ENCODE measurements at places on chromosomes 1 and 21.

- peak; percentile 70 for DNase-seq
Measured at GRCh38 chr1:155938220-155938627, 3.2 kb upstream of the RXFP4 start.

- peak; percentile 51 for DNase-seq
Measured at GRCh38 chr1:174007851-174008250, 14.3 kb downstream of the RC3H1 start.

DNA sequence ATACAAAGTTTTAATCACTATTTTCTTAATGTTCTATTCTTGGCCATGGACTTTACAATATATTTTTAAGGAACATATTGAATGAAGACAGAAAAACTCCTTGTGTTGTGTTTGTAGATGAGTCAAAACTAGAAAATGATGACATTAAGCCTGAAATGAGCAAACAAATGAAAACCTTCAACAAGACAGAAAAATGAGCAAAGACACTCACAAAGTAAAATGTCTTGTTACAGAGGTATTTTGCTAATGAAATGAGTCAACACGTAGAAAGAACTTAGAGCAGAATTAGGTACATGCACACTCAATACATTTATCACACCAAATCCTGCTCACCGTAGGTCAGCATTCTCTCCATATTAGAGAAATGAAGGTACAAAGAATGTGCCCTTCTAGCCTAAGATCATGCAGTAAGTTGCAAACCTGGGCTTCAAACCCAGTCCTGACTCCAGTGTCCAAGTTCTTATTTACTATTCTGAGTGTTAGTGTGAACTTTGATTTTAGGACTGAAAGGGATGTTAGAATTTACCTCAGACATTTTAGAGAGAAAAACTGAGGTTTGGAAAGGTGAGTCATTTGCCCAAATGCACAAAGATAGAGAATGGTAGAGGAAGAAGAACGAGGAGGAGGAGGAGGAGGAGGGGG, 133.9 kb upstream of the SGIP1 start:
- DNase-seq, result no peak

DNA sequence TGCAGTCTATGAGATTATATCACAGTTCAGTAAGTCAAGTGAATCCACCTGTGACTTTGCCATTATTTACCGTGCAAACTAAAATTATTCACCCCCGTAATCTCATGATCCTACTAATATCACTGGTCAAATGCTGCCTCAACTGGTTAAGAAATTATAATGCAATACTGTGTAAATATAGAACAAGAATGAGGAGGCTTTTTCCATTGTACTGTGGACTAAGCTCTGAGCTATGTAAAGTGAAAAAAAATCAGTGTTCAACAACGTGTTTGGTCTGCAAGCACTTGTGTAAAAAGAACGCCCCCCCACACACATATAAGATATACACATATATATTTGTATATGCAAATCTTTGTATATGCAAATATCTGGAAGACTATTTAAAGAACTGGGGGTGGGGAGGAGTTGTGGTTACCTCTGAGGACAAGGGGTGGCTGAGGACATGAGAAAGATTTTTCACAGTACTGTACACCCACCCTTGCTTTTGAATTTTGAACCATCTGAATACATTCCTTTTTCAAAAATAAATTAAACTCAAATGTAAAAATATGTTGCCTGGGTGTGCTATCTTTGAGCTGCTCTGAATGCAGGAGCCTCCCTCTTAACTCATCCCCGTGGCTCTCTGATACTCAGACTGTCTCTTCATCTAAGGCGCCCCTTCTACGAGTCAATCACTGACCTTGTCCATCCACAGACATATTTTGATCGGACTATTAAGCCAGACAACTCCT, 57.0 kb downstream of the PTP4A2 start:
- no peak for DNase-seq

DNA sequence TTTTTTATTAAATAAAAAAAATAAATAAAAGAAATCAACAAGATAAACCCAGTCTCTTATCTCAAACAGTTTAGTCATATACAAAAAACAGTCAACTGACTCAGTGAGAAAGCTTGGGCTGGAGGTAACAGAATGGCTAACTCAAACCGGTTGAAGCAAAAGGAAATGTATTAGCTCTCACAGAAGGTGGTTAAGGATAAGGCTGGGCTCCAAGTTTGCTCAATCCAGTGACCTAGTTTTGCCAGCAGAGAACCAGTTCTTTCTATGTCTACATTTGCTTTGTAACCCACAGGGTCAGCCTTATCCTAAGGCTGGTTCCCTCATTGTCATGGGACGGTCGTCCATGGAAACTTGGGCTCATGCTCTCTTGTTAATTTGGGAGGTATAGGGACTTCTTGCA, 144.5 kb upstream of the L1TD1 start:
- DNase-seq, result no peak

GRCh38 chr1:12014141-12014991, 4.9 kb upstream of the MIIP start:
- peak; percentile 88 for DNase-seq

- DNase-seq, result no peak
Measured at GRCh38 chr1:198498881-198499280, 41.6 kb downstream of the ATP6V1G3 start.

GRCh38 chr1:163401211-163401610, 79.5 kb downstream of the NUF2 start:
- DNase-seq, result no peak

DNA sequence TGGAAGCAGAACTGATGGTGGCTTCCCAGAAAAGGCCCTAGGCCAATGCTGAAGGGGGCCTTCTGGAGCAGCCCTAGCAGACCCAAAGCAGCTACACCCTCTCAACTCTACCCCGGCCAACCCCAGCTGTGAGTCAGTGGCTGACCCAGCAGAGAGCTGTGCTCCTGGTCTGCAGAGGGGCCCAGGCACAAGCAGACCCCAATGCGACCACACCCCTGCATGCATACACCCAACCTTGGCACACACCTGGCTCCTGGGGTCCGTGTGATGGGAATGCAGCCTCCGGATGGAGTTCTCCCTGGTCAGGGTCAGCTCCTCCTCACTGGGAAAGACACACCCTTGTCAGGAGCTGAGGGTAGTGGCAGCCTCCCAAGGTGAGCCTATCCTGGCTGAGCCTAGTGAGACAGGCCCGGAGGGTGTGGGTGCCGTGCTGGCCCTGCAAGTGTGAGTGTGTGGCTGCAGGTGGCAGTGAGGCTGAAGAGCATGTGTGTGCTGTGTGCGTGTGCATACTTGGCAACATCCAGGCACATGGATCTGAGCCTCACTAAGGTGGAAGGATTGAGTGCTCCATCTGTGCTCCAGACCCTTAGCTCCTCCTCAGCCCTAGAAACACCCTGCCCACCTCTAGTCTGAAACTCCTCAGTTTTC, 3.9 kb upstream of the ARHGAP30 start:
- no peak for DNase-seq

- DNase-seq, result no peak
Measured at GRCh38 chr21:41584603-41585176, 76.7 kb upstream of the TMPRSS2 start.

DNA sequence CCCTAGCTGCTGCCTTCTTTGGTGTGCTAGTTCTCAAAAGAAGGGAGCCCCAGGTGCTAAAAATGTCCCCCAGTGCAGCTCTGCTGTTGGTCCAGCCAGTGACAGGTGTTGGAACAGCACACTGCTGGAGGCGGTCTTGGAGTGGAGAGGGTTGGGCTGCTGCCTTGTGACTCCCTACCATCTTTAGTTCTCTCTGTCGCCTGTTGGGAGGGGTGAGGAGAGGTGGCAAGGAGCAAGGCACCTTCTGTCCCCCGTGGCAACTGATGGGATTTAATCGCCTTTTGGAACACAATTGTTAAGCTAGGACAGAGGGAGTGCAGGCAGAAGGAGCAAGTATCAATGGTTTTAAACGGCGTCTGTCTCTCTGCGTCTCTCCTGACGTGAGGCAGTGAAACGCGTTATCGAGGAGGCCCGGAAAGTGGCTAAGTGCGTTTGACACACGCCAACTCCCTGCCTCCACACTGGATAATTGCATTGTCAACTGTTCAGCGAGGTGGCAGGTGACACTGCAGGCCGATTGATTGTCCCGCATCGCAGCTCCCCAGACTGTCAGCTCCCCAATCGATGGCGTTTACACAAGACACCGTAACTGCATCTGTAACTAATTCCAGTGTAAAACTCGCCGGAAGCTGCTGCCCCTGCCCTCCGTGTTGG, 34.0 kb downstream of the TMEM53 start:
- DNase-seq, result no peak

DNA sequence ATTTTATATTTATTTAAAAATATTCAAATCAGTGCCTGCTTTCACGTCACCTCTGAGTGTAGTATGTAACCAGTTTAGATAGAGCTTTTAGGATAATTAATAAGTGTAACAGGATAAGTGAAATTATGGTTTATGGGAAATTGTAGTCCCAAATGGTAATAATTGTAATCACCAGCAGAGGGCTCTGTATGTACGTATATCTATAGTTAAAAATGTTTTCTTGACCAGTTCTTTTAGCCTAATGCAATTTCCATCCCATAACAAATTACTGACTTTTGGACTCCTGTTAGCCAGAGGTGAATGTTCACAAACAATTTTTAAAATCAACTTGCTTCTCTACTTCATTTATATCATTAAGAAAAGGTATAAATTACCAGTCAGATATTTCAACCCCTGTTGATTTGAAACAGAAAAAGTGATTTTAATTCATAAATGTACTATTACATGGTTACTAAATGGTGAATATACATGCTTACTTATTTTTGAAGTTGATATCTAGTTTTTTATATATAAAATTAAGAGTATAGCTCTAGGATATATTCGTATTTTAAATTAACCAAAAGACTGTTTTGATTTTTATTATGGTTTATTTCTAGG, 25.3 kb downstream of the SLC30A7 start:
- DNase-seq, result peak; percentile 55

DNA sequence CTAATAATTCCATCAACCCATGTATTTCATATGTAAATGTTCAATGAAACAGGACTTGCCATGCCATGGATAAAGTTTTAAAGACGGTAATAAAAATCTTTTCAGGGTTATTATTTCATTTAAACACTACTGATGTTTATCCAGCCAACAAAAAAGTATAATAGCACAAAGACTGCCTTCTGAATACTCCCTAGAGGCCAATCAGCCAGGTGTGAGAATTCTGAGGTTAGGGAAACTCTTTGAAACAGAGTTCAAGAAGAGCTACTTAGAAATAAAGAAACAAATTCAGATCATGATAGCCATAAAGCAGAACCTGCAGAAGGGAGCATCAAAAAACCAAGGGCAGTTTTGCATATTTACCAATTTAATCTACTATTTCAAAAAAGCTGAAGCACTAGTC, 48.7 kb downstream of the AKT3 start:
- DNase-seq, result no peak

DNA sequence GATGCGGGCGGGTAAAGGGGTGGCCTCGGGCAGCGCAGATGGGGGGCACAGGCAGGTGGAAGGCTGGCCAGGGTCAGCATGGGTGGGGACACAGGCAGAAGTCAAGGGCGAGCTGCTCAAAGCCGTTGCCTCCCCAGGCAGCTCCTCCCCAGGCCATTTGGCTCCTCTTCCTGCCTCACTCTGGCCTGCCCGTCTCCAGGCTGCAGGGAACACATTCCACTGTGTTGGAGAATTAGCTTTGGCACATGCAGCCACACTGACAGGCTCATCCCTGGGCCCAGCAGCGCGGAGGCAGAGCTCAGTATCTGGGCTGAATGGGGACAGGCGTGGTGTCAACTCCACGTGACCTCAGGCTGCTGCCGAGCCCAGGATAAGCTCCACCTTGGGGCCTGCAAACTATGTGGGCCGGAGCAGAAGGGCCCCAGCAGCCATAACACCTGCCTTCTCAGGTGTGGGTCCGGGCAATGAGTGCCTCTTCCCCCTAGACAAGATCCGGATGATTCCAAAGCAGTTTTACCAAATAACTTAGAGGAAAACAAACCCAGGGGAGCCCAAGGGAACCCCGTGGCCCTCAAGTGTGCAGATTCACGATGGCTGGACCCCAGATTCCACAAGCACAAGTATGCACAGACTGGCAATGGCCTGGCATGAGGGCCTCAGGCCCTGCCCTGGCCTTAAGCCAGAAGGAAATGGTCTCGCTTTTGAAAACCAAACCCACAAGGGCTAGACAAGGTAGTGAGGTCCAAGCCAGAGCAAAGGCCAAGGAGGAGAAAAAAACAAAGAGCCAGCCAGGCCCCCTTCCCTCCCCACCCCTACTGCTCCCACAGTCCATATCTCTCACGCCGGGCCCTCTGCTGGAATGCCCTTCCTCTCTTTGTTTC, 40.2 kb downstream of the HSPG2 start:
- DNase-seq, result no peak

GRCh38 chr1:237574536-237574935, 316.2 kb downstream of the ZP4 start:
- DNase-seq, result no peak

DNA sequence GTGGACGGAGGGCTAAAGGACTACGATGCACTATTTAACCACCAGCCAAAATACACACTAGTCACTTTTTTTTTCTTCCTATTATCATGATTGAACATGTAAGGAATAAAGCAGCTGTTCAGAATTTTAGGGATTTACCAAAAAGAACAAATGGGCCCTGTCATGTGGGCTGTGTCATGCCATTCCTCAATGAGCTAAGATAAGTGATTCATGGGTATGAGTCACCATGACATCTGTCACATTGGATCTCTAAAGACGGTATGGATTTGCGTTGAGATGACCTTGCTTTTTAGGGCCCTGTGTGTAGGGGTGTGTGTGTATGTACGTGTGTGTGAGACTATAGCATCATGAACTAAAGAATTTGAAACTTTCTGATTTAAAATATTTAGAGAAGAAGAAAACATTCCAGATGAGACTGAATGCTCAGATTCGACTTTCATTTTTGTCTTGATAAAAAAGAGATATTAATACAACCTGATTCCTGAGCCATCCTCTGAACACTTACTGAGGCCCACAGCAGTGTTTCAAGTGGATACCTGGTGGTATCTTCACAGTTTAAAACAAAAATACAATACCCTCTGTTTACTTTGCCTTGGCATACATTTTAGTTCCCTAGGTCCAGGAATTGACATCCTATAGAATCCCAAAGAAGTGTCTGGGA, 246.1 kb upstream of the DUSP10 start:
- DNase-seq, result peak; percentile 59

GRCh38 chr1:172627702-172628101, 31.2 kb upstream of the FASLG start:
- no peak for DNase-seq

DNA sequence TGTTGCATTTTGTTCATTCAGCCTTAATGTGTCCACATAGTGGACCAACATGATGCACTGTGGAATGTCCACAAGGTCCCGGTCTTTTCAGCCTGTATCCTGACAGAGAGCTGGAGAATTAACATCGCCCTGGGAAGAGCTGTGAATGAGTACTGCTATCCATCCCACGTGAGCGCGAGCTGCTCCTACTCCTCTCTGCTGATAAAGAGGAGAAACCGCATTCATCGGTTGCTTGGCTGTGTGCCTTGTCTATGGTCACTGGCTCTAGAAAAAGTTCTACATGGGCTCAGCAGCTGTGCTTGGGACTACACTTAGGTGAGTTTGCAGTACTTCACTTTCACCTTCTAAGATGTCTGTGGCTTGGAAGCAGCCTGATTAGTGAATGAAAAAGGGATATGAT, 31.1 kb upstream of the IGSF5 start:
- no peak for DNase-seq

- DNase-seq, result no peak
Measured at GRCh38 chr1:33282791-33283190, 26.5 kb downstream of the ZNF362 start.

- peak; percentile 81 for DNase-seq
Measured at GRCh38 chr1:41751804-41752513, 166.8 kb downstream of the HIVEP3 start.

GRCh38 chr1:82542141-82542540, 741.4 kb downstream of the ADGRL2 start:
- DNase-seq, result no peak

GRCh38 chr1:17098446-17099317, 20.6 kb downstream of the PADI2 start:
- DNase-seq, result no peak

- DNase-seq, result no peak
Measured at GRCh38 chr1:197145446-197146024, 934 bp downstream of the ASPM start.

Measured in HFFc6 (cell line).